Large intestine (tissue), 12 donors: ENCODE measurements at places on chromosomes 4 and X.

DNA sequence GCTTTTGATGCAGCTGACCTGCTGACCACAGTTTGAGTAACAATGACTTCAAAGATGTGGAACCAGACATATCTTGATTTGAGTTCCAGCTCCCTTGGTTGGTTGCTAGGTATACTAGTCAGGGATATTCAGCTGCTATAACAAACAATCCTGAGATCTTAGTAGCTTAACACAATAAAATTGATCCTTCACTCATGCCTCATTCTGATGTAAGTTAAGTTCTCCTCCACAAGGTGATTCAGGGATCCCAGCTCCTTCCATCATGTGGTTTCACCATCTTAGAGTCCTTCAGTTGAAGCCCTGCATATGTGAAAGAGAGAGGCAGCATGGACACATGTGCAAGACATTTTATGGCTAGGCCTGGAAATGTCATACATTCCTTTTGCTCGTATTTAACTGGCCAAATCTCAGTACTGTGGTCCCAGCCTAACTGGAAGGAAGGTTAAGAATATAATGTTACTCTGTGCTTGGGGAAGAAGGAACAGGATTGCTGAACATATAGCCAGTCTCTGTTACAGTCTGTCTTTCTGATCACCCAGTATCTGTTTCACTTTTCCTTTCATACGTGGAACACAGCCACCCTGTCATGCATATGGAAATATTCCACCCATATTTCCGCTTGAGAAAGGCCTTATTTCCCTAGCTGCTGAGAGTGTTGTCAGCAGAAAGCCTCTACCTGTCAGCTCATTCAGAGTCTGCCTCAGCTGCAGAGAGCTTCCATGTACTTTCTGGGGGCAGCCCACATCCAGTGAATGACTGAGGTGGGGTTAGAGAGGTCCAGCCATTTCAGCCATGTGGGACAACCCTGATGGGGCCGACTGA is 7.1 kb downstream of the SMIM9 start:
- no peak for DNase-seq

DNA sequence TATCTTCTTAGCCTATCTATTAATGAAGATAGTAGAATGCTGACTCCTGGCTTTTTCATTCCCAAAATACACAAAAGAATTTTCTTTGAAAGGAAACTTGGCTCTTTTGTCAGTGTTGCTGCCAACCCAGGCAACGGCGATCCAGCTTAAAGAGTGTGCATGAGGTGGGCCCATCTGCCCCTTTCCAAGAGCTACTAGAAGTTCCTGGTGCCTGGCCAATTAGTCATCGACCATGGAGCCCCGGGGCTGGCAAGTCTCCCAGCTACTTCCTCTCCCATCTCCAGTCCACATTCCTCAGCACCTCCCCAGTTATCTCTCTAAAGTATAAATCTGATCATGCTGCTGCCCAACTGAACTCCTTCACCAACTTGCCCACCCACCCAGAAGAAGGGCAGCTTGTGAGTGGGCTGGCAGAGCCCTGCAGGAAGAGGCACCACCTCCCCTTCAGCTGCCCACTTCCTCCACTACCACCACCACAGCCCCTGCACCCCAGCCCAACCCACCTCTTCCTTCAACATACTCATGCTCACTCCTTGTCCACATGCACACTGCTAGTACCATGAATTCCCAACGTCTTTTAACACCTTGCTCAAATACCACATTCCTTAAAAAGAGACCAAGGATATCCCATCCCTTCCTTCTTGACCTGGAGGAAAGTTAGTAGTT is 158.2 kb upstream of the MAP3K15 start:
- DNase-seq: no peak

GRCh38 chr4:150244600-150244999 is 166.4 kb downstream of the DCLK2 start:
- DNase-seq: no peak

GRCh38 chr4:153260553-153261300 is 56.5 kb downstream of the TRIM2 start:
- DNase-seq: no peak

GRCh38 chrX:47864785-47865184 is 28.1 kb downstream of the ZNF81 start:
- no peak for DNase-seq
